ENCODE measurements at places on chromosomes 2 and 18. TPM values are rescaled to one million over a fixed set of nuclear protein-coding genes. Genes with fewer than 3 reads are reported as not detected.

ANKRD36B gene
- total RNA-seq, result 4.8 TPM

CFC1 gene
- total RNA-seq, result not detected

EFHD1 gene
- total RNA-seq, result 1.7 TPM

CHRNA1 gene
- not detected for total RNA-seq

TLX2 gene
- total RNA-seq, result 0.34 TPM

MC2R gene
- not detected for total RNA-seq

CERKL gene
- 2.2 TPM for total RNA-seq

HOXD8 gene
- 0.49 TPM for total RNA-seq

RAB31 gene
- 36.8 TPM for total RNA-seq

SERPINB4 gene
- 0.05 TPM for total RNA-seq

SULT1C4 gene
- not detected for total RNA-seq

PROKR1 gene
- not detected for total RNA-seq

VWC2L gene
- not detected for total RNA-seq

PPP4R1 gene
- total RNA-seq, result 86.4 TPM

MTA3 gene
- 25.0 TPM for total RNA-seq

POTEE gene
- 0.05 TPM for total RNA-seq

RBBP8 gene
- total RNA-seq, result 67.0 TPM

GAL3ST2 gene
- total RNA-seq, result not detected

ALPP gene
- 0.59 TPM for total RNA-seq

MYO7B gene
- total RNA-seq, result 5.8 TPM

ZDBF2 gene
- 9.1 TPM for total RNA-seq

OR6B3 gene
- total RNA-seq, result not detected

DCDC2C gene
- not detected for total RNA-seq

KCNS3 gene
- 72.5 TPM for total RNA-seq

AQP12B gene
- not detected for total RNA-seq

ALMS1 gene
- total RNA-seq, result 15.0 TPM

IL36A gene
- not detected for total RNA-seq

LYG2 gene
- not detected for total RNA-seq

FZD7 gene
- total RNA-seq, result 39.8 TPM

NTSR2 gene
- total RNA-seq, result not detected

MITD1 gene
- 55.1 TPM for total RNA-seq

ANKMY1 gene
- 7.1 TPM for total RNA-seq

TRIB2 gene
- 25.2 TPM for total RNA-seq

SCN9A gene
- 0.86 TPM for total RNA-seq

GPR45 gene
- total RNA-seq, result not detected

CIAO1 gene
- total RNA-seq, result 89.1 TPM

GLI2 gene
- 0.76 TPM for total RNA-seq

HOXD4 gene
- 0.05 TPM for total RNA-seq

GKN2 gene
- total RNA-seq, result not detected

UPP2 gene
- total RNA-seq, result not detected

CLHC1 gene
- 3.9 TPM for total RNA-seq

REG1A gene
- total RNA-seq, result not detected

PRSS56 gene
- not detected for total RNA-seq

HK2 gene
- 14.2 TPM for total RNA-seq

AGAP1 gene
- total RNA-seq, result 8.7 TPM

SERPINB3 gene
- total RNA-seq, result not detected

Measured in M059J (cell line).